ENCODE measurements at places on chromosomes 6 and 20.

GRCh38 chr6:7471171-7471570, 70.3 kb upstream of the DSP start:
- no peak for DNase-seq

DNA sequence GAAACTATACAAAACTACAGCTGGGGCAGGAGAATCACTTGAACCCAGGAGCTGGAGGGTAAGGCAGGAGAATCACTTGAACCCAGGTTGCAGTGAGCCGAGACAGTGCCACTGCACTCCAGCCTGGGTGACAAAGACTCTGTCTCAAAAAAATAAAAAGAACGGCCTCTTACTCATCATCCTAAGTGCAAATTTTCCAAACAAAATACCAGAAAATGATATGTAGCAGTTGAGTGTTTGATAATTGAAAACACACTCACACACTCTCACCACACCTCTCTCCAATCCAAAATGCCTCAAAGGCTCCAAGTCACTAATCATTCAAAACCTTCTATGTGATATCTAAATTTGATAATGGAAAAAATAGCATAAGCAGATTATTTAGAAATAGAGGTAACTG, 198.6 kb upstream of the SHLD1 start:
- DNase-seq, result no peak

DNA sequence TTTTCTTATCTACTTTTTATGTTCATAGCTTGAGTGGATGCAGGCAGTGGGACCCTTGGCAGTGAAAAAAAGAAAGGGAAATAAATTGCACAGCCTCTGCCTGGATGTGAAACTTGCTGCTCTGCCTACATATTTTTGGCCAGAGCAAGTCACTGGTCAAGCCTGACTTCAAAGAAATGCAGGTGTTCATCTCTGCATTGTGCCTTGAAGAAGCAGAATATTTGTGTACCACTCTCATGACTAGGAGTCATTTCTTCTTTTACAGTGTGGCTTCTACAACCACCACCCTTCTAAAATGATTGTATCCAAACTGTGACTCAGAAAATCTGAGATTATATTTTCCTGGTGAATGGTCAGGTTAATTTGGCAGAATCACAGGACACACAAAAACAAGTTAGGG, 2.5 kb upstream of the KATNA1 start:
- DNase-seq, result no peak

GRCh38 chr6:121999456-122000065, 399.9 kb upstream of the HSF2 start:
- no peak for DNase-seq

DNA sequence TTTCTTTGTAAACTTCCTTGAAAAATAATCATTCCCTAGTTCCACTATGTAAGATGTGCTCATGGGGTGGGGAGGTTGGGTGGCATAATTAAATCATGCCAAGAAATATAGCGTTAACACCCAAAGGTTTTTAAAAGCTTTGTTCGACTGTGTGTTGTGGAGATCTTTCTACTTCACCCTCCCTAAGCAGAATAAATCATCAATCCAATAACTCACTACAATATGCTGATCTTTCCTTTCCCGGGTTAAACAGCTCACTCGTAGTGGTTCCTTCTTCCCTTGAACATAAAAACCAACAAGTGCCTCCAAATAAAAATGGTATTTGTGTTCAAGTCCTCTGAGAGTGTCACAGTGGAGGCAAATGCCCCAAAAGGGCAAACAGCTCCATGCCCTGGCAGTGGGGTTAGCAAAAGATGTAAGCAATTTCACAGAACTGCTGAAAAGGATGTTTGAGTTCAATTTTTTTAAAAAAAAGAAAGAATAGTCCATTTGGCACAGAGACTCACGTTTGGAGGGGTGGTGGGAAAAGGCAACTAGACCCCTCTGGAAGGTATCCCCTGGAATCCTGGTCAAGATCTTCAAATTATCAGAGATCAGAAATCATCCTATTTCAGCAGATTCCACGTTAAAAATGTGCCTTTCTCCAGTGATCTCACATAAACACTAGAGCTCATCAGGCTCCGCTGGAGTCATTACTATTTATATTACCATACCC, 99.1 kb downstream of the TFAP2A start:
- no peak for DNase-seq
